Stimulated activated naive CD4-positive, alpha-beta T cell (primary cell): ENCODE measurements at places on chromosomes 2 and 18.

DNA sequence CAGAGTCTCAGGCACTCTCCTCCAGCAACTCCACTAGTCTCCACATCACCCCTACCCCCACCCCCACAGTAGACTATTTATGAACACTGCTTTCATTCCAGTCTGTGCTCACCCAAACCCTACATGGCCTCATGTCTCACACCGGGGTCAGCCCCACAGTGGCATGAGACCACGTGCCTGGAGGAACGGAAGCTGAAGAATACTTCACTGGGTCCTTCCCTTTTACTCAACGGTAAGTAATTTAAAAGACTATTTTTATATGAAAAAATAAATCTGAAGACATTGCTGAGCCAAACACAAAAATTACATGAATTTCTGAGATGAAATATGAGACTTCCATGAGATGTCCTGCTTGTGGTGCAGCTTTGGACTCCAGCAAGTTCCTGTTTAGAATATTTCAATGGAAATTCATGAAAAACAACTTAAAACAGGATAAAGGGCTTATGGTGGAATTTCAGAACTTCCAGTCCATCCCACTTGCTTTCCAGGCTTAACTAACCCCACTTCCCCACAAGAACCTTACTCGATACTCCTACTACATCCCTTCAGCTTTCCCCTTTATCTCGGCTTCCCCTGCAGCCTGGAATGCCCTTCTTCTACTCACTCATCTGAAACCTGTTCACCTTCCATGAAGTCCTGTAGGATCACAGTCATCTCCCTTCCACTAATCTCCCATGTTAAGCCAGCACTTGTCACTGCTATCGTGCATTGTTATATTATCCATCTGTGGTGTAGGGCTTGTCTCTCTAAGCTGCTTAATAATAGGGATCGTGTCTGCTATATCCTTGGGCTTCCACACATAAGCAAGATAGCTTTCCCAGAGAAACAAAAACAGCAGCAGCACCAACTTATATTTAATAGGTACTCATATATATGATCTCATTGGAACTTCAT lies 47.9 kb downstream of the SLC14A1 start:
- DNase-seq, result no peak

DNA sequence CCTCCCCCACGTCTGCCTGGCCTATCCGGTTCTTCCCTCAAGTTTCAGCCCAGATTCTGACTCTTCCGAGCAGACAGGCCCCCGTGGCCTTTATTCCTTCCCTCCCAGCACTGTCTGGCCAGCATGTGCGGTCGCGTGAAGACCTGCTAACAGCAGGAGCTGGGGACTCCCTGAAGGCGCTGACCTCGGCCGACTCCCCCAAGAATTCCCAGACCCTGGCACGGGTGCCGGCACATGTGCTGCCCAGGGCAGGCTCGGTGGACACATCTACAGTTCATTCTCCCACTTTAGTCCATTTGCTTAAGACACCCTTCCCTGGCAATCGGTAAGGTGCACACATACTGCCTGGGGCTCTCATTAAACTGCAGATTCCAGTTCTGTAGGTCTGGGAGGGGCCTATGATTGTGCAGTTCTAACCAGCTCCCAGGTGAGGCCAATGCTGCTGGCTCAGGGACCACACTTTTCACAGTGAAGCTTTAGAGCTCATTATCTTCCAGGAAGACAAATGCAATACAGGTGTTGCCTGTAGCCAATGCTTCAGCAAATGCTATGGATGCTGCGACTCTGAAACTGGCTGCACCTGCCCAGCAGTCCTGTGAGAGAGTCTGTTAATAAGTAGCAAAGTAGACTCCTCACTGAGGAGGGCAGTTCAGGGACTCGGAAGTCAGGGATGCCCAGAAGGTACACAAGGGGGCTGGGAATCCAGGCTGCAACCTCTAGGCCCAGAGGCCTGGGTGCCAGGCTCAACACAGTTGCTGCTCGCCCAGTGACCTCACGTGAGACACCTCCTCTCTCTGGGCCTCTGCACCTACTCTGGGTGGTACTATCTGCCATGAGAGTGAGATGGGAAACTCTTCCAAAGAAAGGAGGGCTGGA lies 45.4 kb upstream of the TAF1B start:
- DNase-seq, result no peak

DNA sequence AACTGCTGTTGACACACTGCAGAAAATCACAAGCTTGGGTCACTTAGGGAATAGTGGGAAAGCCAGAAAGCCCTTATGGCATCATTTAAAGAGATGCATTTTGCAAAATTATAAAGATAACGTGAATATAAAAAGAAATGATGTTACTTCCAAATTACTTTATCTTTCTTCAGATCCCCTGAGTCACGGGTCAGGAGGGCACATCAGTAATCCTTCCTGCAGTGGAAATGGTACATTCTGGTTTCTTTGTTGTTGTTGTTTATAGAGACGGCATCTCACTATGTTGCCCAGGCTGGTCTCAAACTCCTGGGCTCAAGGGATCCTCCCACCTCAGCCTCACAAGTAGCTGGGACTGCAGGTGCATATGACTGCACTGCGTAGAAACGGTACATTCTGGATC lies 9.8 kb upstream of the EPG5 start:
- DNase-seq, result no peak

DNA sequence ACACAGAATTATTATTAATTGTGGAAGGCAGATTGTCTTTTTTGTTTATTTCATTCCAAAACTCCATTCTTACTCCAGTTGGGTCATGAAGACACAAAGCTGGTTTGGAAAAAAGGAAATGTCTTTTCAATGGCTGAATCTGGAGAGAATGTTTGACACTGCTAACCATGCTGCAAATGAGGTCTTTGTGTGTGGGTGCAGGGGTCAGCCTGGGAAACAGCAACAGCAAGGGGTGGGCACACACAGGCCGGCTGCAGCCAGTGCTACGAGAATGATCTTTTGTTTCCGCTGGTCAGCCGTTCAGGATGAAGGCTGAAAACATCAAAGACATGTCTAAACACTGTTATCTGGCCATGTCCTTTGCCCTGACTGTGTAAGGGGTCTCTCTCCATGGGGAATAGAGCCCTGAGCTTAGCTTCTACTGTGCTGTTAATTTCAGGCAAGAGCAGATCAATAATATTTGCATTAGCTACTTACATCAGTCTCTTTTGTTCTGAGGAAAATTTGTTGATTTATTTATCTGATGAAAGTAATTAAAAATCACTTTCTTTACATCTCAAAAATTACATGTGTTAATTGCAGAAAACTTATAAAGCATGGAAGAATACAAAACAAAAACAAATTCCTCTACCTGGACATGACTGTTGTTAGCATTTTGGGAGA lies 33.3 kb upstream of the E2F6 start:
- DNase-seq, result no peak

GRCh38 chr2:27559228-27559627 lies 23.6 kb upstream of the ZNF512 start:
- DNase-seq, result no peak

DNA sequence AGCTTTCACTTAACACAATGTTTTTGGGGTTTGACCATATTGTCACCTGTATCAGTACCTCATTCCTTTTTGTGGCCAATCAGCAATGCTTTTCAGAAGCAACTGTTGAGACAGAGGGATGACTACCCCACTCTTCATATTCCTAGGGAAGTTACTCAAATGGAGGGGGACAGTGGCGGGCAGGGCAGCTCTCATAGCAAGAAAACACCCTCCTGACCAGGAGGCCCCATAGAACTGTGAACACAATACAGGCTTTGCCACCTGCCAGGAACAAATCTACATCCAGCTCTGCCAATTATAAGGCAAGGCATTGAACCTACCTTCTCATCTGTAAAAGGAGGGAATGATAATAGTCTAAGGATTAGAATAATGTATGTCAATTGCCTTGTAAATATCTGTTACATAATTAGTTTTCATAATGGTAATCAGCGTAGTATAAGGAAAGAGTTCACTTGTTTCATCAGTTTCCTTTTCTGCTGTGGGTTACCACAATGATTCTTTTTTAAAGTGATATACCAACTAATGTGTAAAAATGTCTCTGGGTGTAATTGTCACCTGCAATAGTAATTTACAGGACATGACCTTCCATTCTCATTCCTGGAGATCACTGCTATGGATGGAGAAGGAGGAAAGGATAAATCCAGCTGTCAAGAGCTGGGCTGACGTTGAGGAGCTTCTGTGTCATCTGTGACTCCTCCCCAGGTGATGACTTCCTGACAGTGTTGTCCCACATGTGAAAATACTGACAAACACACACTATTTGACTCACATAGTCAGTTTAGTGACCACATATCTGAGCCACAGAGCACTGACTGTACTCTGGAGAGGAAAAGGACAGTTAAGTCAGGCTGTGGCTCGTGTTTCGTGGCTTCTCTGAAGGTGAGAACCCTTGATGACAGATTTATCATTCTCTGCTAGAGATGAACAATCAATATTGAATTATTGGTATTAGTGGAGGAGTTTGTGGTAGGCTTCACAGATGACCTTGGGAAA lies 13.5 kb downstream of the ALPK2 start:
- no peak for DNase-seq

DNA sequence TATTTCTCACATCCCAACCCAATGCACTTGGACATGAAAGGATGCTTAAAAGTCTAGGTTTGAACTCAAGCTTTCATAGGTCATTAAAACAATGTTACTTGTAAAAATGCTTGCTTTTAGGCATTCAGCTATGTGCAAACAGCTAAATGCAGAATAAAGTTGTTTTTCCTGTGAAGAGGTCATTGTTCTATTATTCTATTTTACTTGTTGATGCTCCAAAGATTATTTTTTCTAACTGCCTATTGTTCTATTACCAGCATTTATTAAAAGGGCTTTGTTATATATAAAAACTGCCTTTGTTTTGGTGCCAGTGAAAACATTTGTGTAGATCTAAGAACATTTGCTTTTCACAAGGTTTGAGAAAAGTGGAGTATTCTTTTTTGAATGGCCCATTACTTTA lies 49.4 kb downstream of the TMEM178A start:
- no peak for DNase-seq

- DNase-seq, result no peak
Measured at GRCh38 chr2:172377408-172377807, 50.0 kb upstream of the ITGA6 start.

DNA sequence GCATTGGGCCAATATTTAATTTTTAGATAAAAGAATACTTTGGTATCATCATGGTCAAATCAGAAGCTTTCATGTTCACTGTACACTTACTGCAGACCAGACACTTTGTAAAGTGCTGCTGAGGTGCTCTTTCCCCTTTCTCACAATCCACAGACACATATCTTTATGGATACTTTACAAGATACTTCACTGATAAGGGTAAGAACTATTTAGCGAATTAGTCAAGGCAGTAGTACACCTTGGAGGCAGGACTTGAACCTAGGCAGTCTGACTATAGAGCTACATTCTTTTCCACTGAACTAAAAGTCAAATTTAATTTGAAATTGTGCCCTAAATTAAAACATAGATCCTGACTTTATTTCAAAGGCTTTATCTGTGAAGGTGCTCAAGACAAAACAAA lies 60.2 kb downstream of the COBLL1 start:
- DNase-seq, result no peak

DNA sequence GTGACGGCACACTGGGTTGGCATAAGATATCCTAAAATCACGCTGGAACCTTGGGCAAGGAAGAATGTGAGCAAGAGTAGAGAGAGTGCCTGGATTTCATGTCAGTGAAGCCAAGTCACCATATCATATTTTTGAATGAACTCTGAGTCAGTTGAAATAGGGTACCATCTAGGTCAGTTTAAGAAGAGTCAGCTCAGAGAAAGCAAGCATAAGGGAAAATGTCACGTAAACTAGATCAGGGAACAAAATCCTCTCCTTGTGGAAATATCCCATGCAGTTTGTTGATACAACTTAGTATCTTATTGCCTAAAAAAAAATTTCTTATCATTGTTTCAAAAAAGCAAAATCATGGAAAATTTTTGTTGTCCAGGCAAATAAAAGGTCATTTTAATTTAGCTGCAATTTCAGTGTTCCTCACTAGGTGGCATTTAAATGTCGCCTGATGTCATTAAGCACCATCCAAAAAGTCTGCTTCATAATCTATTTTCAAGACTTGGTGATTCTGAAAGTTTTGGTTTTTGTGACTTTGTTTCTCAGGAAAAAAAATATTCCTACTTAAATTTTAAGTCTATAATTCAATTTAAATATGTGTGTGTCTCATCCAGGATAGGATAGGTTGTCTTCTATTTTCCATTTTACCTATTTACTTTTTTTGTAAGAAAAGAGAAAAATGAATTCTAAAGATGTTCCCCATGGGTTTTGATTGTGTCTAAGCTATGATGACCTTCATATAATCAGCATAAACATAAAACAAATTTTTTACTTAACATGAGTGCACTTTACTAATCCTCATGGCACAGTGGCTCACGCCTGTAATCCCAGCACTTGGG lies 19.6 kb downstream of the RSAD2 start:
- DNase-seq, result peak; percentile 62

DNA sequence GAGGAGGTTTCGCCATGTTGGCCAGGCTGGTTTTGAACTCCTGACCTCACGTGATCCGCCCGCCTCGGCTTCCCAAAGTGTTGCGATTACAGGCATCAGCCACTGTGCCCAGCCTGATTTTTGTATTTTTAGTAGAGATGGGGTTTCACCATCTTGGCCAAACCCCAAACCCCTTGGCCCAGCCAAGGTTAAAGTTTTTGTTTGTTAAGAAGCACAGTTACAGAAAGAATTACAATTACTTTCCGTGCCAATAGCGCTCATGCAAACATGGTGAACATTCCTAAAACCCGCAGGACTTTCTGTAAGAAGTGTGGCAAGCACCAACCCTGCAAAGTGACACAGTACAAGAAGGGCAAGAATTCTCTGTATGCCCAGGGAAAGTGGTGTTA lies 26.1 kb downstream of the ITSN2 start:
- DNase-seq, result no peak

DNA sequence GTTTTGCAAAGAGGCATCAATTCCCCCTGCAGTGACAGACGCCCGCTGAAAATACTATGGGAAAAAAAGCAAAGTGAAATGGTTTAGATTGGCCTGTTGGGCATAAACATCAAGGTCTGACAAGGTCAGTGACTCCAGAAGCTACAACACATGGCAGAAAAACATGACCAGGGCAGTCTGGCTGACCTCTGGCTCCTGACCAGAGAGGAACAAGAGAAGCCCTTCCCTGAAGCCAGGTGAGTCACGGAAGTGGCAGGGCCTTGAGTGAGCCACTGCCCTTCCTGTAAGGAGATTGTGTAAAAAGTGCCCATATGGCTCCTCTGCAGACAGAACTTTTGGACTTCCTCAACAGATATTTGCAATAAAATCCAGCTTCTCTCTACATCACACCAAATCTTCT lies 72.0 kb downstream of the DNER start:
- no peak for DNase-seq

- no peak for DNase-seq
Measured at GRCh38 chr2:196181484-196181883, 10.1 kb upstream of the STK17B start.

GRCh38 chr2:159114835-159115234 lies 146.4 kb downstream of the TANC1 start:
- no peak for DNase-seq
